RPMI8226 (cell line): ENCODE measurements at places on chromosomes 1 and 21.

GRCh38 chr1:219774386-219774785, 154.0 kb downstream of the SLC30A10 start:
- DNase-seq = no peak

DNA sequence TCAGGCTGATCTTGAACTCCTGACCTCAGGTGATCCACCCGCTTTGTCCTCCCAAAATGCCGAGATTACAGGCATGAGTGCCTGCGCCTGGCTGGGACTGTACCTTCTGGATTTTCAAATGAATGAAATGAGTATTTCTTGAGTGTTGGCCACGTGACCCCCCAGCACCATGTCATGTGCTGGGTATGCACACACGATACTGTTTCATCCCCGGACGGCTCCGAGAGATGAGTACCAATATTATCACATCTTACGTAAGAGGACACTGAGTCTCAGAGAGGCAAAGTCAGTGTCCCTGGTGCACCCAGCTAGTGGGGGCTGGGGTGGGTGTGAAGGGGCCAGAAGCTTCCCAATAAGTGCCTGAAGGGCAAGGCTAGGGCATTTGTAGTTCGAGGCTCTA, 780 bp upstream of the CROCC start:
- DNase-seq = no peak

DNA sequence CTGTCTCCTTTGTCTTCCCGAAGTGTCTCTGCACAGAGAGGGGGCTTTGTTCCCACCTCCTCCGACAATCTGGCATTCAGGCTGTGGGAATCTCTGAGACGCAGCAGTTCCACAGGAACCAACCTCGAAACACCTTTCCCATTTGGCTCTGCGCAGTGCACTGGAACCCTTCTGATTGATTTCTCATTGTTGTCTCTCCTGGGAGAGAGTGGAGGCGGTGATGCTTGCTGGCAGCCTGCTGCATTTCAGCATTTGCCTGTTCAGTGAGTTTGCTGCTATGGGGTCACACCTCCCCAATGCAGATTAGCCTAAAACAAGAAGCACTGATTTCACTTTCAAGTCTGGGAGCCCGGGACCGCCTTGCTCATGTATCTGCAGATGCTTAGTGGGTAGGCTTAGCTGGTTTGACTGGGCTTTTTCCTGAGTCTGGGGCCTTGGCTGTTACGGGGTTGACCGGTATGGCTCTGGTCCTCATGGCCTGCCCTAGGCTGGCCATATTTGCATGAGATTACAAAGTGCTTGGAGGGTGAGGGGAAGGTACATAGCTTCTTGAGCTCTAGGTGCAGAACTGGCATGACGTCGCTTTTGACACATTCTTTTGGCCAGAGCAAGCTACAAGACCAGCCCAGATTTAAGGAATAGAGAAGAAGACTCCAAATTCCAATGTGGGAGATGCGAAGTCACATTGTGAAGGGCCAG, 695.3 kb downstream of the PTPRU start:
- DNase-seq = no peak

- no peak for DNase-seq
Observed at GRCh38 chr21:25462517-25462971, 144.7 kb downstream of the MRPL39 start.

DNA sequence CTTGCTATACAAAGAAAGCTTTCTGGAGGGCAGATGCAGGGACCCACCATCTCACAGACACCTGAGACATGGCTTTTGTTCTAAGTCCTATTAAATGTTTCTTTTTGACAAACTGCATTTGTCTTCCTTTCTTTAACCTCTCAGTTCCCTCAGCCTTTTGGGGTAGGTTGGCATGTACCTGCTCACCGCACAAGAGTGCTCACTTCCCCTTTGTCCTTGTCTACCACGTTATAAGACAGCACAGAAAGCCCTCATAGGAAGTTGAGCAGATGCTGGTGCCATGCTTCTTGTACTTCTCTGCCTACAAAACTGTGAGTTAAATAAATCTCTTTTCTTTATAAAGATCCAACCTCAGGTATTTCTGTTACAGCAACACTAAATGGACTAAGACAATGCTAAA, 31.9 kb upstream of the RGS21 start:
- peak; percentile 33 for DNase-seq

- no peak for DNase-seq
Observed at GRCh38 chr1:35561297-35561971, 3.8 kb downstream of the NCDN start.

DNA sequence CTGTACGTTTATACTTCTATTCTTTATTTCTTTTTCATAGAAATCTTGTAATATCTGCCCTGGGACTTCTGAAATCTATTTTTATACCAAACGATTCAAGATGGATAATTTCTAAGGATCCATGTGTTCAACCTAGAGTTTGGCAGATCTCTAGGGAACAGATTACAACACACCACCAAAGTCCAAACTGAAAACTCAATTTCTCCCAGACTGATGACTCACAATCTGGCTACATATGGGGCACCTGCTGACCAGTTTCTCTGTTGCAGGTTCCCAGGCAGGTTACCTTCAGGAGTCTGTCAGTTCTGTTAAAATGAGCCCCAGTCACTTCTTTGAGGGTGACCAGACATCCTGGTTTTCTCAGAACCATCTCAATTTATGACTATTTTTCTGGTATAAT, 439.4 kb downstream of the GPATCH2 start:
- DNase-seq = no peak

DNA sequence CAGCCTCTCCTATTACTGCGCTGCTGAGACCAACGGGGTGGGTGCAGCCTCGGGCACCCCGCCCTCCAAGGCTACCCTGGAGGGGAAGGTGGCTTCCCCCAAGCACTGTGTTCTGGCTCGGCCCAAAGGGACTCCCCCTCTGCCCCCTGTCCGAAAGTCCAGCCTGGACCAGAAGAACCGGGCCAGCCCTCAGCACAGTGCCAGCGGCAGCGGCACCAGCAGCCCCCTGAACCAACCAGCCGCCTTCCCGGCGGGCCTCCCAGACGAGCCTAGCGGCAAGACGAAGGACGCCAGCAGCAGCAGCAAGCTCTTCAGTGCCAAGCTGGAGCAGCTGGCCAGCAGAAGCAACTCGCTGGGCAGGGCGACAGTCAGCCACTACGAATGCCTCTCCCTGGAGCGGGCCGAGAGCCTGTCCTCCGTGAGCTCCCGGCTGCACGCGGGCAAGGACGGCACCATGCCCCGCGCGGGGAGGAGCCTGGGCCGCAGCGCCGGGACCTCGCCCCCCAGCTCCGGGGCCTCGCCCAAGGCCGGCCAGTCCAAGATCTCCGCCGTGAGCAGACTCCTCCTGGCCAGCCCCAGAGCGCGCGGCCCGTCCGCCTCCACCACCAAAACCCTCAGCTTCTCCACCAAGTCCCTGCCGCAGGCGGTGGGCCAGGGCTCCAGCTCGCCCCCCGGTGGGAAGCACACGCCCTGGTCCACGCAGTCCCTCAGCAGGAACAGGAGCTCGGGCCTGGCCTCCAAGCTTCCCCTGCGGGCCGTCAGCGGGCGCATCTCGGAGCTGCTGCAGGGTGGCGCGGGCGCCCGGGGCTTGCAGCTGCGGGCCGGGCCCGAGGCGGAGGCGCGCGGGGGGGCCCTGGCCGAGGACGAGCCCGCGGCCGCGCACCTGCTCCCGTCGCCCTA, 533.1 kb downstream of the KIF26B start:
- DNase-seq = no peak

GRCh38 chr1:12170263-12170671, 3.5 kb downstream of the TNFRSF1B start:
- no peak for DNase-seq

- DNase-seq = no peak
Observed at GRCh38 chr21:45513741-45514310, 28.4 kb downstream of the SLC19A1 start.

DNA sequence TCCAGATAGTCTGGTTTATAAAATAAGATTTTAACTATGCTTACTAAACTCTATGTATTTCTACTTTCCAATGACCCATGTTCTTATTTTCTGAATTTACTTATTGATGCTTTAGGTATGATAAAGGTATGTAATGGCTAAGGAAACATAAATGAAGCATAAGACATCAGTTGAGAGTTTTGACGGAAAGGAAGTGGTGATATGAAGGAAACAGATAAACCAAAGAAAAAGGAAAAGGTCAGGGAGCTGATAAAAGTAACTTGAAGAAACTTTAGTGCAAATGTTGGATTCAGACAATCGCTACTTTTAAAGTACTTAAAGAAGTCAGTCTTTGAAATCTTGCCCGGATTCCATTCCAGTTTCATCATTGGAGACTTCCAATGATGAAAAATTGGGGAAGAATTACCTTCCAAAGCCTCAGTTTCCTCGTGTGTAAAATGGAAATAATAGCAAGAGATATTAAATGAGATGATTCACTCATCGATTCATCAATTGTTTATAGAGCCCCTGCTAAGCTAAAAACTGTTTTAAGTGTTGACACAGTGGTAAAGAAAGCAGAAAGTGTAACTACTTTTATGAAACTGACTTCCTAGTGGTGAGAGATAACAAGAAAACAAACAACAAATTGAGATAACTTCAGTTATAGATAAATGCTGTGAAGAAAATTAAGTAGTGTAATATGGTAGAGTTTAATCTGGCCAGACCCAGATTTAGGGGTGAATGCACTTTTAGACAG, 10.6 kb downstream of the PTPRC start:
- DNase-seq = no peak

- no peak for DNase-seq
Observed at GRCh38 chr1:212782422-212783154, 9.0 kb downstream of the NSL1 start.

GRCh38 chr1:65001231-65001792, 35.0 kb upstream of the JAK1 start:
- DNase-seq = no peak

DNA sequence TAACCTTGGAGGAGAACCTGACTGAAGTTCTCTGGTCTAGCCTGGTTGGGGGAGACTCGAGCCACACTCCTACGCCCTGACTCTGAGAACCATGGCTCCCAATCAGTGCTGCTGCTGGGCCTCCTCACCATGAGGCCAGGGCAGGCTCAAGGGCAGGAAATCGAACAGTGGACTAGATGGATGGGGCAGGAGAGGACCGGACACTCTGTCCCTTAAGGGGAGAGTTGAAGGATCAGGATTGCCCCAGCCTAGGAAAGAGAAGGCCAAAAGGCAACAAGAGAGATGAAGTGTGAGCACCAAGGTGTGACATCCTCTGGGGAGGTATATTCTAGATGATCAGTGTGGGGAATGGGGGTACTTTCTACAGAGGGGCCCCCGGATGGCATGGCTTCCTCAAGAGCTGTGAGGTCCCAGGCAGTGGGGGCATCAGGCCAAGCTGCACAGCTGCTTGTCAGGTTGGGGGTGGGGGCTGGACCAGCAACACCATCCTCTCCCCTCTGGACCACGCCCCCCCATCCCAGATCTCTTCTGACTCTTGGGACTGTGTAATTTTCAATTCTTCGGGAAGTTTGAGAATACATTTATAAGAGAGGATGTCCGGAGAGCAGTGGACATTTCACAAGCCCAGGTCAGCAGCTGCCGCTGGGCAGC, 34.0 kb downstream of the MX1 start:
- no peak for DNase-seq

DNA sequence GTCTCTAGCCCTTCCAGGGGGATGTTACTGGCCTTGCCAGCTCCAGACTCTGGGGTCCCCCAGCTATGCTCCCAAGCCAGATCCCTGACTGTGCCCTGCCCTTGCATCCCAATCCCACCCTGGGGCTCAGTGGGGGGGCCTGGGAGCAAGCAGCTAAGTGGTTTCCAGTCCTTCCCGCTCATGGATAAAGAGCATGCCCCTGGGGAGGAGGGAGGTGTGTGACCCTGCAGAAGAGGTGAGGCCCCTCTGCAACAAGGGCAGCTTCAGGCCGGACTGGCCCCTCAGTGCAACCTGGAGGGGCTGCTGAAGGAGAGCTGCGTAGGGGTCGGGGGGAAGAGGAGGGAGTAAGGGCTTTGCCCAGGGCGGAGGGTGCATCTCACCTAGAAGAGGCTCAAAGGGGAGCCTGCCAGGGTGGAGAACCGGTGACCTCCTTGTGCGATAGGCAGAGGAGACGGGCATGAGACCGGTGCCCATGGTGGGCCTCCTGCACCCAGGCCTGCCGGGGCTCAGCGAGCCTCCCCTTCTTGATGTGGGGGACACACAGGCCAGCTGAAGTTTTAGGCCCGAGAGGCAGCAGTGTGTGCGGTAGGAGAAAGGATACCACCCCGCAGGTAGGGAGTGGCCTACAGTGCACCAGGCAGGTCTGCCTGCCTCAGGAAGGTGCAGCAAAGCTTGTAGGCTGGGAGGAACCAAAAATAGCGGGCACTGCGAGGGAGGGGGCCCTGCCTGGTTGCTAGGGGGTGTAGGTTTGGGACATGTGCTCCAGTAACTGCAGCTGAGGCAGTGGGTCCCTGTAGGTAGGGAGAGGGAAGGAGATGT, 3.1 kb downstream of the OBSCN start:
- no peak for DNase-seq

DNA sequence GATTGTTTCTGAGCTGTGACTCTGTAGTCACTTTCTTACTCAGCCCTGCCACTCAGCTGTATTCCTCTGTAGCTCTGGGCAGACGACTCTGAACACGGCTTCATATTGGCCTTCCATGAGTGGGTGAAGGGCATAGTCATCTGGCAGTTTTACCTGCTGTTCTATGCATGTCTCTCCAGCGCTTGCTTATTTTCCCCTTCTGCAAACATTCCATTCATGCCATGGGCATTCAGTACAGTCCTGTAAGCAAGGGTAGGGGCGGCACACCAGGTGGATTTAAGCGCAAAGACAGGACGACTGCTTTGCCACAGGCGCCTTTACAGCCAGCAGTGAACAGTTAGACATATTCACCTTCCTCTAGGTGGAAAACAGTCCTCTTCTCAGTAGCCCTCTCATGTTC, 4.4 kb upstream of the WDR26 start:
- DNase-seq = no peak

GRCh38 chr1:42873670-42874069, 27.3 kb downstream of the ZNF691 start:
- DNase-seq = no peak

DNA sequence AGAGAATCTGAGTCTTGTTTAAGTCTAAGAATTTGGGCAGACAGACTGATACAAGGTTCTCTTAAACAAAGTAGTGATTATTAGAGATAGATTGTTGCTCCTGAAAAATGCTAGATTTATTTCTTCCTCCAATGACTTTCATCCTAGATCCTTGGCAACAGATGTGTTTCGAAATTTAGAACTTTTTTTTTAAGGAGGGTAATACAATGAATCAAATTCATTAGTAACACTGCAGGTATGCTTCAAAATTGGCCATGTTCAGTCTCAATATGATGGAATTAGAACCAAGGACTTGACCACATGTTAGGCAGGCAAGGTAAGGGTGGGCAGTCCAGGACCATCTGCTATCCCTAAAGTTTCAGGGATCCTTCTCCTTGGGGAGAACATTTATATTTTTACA, 4.5 kb upstream of the LCE1F start:
- DNase-seq = no peak

GRCh38 chr1:198638894-198639635, at the start of gene PTPRC:
PTPRC (plus strand) TSS chr1:198639040; CDS start chr1:198639269, 229 bp downstream.
- DNase-seq = peak; percentile 20

DNA sequence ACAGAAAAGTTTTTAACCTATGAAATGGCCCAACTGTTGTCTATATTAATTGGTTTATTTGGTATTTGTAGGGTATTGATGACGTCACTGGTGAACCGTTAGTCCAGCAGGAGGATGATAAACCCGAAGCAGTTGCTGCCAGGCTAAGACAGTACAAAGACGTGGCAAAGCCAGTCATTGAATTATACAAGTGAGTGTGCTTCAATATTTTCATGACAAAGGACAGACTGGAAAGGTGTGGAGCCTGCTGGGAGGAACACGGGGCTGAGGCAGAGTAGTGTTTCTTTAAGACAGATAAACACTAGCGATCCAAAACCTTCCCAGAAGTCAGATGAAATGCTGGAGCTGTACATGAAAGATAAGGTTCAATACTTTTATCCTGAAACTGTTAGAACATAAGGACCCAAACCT, 76.7 kb downstream of the AK4 start:
- DNase-seq = no peak
